ENCODE measurements at places on chromosomes 3 and 15.

DNA sequence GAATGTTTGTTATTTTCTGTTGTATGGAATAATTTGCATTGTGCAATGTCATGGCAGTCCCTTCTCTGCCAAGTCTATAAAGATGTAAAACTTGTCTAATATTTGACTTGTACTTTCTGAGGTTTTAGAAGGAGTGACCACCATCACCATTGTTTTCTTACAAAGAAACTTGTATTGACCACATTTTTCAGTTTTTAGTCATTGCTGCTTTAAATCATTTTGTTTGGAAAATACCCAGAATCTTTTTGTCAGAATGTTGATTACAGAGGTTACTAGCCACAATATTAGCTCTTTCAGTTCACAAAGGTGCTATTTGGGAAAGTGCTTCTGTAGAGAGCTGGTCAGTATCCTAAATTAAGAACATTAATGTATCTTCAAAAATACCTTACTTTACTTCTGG, 532.4 kb upstream of the GBE1 start:
- DNase-seq = no peak

DNA sequence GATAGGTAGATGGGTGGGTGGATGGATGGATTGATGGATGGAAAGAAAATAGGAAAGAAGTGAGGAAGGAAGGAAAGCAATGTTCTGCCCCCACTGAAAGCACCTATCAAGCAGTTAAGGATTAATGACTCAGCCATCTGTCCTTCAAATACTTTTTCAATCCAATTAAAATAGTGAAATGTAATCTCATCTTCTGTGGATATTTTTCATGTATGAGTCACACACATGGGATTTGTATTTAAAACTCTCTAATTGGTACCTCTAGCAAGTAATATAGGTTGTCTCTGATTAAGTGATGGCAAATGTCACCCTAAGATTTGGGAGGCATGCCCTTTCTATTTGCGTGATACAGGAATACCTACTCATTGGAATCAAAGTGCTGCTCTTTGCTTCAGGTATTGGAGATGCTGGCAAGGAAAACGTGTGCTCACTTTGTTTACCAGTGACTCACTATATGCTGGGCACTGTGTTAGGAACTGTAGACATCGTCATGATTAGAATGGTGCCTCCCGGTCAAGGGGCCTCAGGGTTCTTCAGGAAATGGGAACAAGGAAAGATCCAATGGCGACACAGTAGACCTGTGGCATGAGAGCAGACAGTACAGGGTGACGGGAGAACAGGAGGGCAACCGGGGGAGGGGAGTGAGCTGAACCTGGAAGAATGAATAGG, 230.1 kb downstream of the CLSTN2 start:
- no peak for DNase-seq

- no peak for DNase-seq
These were observed 48.2 kb upstream of the TEX264 start for GRCh38 chr3:51622868-51623267.

DNA sequence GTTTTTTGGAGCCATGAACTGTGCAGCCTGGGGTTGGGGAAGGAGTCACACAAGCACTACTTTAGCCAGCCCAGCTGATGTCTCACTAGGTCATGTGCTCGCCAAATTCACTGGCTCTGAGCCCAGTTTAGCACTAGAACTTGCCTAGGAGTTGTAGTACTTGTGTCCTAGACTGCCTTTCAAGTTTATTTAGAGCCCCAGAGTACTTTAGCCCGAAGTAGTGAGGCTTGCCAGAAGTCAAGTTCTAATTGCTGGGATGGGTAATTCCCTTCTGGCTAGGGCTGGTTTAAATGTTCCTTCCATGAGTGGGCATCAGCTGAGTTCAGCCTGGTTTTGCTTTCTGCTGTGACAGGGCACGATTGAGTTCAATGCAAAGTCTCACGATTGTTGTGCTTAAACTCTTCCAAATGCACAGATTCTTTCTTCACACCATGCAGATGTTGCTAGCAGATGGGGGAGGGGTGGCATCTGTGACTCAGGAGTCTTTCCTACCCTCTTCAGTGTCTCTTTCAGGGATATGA, 228.2 kb upstream of the ZPLD1 start:
- no peak for DNase-seq

DNA sequence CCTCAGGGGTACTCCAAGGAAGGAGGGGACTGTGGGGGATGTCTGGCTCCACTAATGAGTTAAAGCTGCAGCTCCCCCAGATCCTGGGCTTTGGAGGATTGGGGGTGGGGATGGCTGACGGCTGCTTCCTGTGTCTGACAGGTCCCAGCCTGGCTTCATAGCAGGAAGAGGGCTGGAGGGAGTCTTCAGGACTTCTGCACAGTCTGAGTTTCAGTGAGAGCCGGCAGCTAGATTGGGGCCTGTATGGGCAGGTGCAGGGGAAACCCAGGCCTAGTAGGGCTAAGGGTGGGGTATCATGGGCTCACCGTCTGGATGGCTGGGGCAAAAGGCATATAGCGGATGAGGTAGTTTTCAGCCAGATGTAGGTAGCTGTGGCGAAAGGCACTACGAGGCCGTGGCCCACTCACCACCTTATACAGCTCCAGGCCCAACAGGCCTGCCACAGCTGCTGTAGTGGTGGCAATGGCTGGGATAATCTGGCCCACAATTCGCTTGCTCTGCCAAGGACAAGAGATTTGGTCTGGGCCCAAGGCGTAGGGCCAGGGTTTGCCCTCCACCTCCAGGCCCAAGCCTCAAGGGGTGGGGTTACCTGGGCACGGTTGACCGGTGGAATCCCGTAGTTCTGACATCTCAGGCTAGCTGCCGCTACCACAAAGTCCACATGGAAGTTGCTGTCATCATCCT, 4.5 kb downstream of the INKA1 start:
- DNase-seq = no peak

GRCh38 chr15:63634154-63634553, 37.0 kb downstream of the FBXL22 start:
- no peak for DNase-seq

DNA sequence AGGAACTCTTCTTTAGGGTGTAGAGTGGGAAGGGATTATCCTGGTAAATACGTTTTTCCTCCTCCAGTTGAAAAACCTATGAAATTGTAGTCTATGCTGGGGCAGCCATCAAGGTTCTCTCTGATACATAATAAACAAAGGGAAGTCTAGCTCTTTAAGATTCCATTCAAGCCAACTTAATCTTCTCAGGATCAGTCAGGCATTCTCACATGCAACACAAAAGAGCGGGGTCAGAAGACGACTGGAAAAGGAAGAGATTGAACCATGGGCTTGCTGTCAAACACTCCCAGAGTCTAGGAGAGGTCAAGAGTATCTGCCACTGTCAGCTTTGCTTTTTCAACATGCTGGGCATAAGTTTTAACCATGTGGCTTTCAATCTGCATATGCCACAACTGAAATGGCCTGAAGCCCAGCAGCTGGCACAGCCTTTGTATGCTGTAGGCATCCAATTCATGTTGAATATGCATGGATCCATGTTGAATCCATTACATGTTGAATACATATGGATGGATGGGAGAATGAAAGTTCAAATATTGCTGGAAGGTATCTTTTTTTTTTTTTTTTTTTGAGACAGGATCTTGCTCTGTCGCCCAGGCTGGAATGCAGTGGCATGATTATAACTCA, 8.5 kb downstream of the TRAT1 start:
- DNase-seq = no peak

GRCh38 chr3:182384221-182384620, 409.1 kb upstream of the ATP11B start:
- DNase-seq = no peak

GRCh38 chr3:131602011-131602779, 99.4 kb upstream of the MRPL3 start:
- DNase-seq = no peak

DNA sequence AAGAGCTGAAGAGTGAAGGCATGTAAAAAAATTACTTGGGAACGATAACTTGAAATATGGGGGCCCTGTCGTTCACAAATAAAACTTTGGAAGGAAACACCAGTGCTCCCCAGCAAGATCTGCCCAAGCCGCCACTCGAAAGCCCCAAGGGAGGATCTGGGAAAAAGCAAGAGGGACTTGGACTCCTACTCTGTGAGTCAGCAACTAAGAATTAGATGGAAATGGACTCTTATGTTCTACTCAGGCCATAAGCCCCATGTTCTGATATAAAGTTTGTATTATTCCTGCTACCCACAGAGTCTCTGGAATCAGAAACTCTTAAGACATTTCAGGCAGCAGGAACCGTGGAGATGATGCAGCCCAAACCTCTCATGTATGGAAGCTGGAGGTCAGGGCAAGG, 75.7 kb downstream of the ITGB5 start:
- no peak for DNase-seq

DNA sequence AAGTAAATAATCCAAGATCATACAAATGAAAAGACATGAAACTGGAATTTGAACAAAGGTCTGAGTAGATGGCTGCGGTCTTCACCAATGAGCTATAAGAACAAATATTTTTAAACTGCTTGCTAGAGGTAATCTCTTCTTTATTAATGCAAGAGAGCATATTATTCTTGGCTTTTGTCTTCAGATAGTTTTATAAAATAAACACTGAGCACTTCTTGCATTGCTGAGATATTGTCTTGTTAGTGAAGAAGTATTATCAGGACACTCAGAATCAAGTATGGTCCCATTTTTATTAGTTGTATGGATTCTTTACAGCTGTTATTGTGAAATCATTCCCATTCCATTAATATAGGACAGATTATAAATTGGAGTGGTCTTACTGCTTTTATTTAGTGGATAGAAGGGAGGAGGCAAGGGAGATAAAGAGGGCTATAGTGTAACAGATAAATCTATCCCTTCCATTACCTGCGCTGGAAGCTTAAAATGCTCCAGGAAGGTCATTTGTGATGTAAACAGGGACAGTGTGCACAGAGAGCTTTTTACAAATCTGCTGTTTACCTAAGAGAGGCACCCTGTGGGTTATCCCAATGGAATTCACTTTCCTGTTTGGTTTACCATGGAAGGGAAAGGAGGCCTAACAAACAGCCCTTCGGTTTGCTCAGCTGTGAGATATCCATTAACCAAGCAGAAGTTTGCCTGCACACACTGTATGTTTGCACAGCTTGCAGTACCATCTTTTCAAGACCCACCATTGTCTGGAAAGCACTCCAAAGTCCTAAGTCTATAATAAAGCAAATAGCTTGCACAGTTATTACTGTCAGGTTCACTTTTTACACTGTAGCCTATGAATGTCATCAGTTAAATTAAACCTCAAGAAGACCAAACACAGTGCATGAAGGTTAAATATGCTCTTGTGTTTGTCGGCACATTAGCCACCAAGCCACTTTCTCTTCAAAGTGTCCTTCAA, 347.7 kb upstream of the TGFBR2 start:
- DNase-seq = no peak

DNA sequence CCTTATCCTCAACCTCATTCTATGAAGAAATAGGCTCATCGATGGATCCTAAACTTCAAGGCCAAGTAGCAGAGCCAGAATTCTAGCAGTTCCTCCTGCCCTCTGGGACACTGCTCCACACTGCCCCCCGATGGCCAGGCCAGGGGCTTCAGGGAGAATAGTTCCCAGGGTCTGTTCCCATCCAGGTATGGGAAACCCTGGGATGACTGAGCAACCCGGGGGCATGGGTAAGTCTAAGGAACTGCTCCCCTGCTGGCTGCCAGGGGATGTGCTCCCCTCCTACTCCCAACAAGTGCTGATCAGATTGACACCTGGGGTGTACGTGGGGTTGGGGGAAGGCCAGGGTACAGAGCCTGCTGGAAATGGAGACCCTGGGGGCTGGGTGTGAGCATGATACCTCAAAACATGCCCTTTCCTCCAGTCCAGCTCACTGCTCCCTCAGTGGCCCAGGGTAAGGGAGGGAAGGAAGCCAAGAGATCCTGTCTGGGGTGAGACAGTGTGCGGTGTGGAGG, 7.6 kb downstream of the ULK3 start:
- DNase-seq = no peak

GRCh38 chr3:127556565-127556964, 34.0 kb downstream of the TPRA1 start:
- no peak for DNase-seq

DNA sequence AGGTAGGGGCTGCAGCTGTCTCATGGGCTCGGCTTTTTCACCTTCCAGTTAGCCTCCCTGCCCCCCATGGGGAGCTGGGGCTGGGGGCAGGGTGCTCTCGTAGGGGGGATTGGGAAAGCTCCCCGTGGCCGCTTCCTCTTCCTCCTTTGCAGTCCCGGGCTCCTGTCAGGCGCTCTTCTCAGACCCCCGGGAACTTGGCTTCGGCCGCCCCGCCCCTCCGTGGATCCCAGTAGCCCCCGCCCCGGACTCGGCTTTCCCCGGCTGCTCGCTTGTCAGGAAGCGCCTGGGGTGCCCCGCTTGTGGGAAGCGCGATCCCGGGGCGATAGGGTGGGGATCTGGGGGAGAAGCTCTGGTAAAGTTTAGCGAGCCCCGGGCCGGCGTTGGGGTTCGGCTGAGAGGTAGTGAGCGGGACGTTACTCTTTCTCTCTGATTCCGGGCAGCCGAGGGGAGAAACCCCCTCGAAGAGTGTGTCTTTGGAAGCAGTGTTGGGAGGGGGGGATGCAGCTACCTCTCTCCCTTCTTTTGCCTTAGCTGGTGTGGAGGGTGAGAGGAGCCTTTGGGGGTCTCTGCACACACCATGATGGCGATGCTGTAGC, 611 bp downstream of the PIAS1 start:
- no peak for DNase-seq

DNA sequence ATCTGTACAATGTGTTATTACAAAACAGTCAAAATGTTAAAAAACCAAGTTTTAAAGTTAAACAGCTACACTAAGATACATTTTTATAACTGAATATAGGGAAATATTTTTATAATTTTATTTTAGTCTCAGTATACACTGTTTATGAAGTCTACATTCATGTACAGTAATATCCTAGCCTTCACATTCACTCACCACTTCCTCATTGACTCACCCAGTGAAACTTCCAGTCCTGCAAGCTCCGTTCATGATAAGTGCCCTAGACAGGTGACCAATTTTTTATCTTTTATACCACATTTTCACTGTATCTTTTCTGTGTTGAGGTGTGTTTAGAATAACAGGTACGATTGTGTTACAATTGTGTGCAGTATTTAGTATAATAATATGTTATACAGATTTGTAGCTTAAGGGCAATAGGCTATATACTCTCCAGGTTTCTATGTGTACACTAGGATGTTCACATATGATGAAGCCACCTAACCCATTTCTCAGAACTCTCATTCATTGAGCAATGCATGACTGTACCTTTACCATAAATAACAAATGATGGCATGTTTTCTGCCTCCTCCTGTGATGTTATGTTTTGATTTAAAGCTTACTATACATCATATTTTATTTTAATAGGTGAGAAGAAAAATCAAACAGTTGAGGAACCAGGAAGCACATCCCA, 388.4 kb upstream of the NDN start:
- DNase-seq = no peak

DNA sequence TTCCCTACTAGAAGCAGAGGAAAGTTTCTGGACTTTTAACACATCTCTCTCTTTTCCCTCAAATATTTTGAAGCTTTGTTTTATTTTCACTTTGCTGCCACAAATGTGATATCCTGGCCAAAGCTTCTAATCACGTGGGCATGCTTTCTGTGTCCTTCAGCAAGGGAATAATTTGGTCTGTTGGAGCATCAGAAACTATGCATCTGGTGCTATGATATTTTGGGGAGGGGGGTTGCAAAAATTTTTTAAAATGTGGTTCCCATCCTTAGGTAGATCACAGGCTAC, 254.2 kb downstream of the GAP43 start:
- no peak for DNase-seq
